ENCODE measurements at places on chromosomes 16 and 17.

DNA sequence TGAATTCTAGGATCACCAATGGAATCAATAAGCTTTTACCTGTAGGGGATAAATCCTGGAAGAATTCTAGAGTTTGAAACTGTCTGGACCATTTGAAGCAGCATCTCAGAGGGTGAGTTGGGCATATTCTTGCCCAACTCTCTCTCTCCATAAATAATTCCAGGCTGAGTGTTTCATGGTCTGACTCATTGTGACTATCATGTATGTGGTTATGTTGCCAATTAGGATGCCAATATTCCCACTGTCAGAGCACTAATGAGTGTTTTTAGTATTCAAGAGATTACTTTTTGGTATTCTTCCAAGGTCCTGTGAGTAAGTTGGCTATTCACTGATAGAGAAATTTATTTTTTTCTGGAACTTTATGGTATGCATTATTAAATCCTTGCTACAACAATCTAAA is 456.9 kb downstream of the TOX3 start:
- H3K27me3 ChIP-seq, result no peaks in the 10 kb centered on the region
- H3K4me3 ChIP-seq, result no peak overlapping the region
- DNase-seq, result no peak
- no peaks in the 10 kb centered on the region for H3K4me1 ChIP-seq

DNA sequence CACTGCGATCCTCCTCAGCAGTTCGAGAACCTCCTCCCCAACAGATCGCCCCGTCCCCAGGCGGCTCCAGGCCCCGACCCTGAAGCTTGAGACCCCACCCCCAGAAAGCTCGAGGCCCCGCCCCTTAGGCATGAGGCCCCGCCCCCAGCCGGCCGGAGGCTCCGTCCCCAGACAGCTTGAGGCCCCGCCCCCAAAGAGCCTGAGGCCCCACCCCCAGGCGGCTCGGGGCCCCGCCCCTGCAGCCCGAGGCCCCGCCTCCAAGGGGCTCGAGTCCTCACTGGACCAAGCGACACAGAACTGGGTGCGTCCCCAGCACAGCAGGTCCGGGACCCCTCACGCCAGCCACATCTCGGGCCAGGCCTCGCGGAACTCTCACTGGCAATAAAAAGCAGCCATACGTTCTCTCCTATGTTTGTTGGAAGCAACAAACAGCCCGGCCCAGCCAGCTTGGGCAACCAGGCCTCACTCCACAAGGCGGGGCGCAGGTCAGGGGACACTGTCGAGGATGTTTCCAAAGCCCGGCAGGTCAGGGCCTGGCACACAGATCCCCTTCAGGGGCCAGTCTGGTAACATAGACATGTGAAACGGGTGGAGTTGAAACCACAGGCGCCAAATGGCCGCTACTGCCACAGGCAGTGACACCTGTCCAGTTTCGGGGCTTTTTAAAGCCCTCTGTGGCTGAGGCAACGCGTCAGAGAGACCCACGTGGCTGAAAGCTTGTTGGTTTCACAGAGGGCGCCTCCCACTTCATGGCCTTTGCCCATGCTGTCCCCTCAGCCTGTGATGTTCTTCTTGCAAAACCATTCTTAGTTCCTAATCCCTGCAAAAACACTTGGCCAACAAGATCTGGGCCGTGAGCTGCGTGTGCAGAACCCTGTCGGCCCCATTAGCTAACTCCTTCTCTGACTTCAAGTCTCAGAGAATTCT is 224.2 kb downstream of the PARN start:
- peaks cover 3% of the 10 kb centered on the region for H3K4me1 ChIP-seq
- no peak overlapping the region for H3K4me3 ChIP-seq
- H3K27ac ChIP-seq, result no peak overlapping the region
- no peaks in the 10 kb centered on the region for H3K27me3 ChIP-seq

GRCh38 chr16:3999479-4000325 is 116.5 kb downstream of the ADCY9 start:
- peak; percentile 87 for DNase-seq
- H3K36me3 ChIP-seq, result no peaks in the 10 kb centered on the region
- peak overlapping the region; percentile 7 for H3K4me3 ChIP-seq
- no peaks in the 10 kb centered on the region for H3K27me3 ChIP-seq
- peak overlapping the region; percentile 14 for H3K27ac ChIP-seq
- H3K4me1 ChIP-seq, result peaks cover 11% of the 10 kb centered on the region

- H3K4me3 ChIP-seq, result no peak overlapping the region
- H3K27me3 ChIP-seq, result no peaks in the 10 kb centered on the region
- peaks cover 10% of the 10 kb centered on the region for H3K4me1 ChIP-seq
- no peak overlapping the region for H3K27ac ChIP-seq
These were observed 3.4 kb downstream of the NOG start for GRCh38 chr17:56596691-56597494.

GRCh38 chr17:61806081-61806828 is 57.1 kb downstream of the BRIP1 start:
- H3K4me1 ChIP-seq, result no peaks in the 10 kb centered on the region
- no peaks in the 10 kb centered on the region for H3K36me3 ChIP-seq
- H3K4me3 ChIP-seq, result no peak overlapping the region

DNA sequence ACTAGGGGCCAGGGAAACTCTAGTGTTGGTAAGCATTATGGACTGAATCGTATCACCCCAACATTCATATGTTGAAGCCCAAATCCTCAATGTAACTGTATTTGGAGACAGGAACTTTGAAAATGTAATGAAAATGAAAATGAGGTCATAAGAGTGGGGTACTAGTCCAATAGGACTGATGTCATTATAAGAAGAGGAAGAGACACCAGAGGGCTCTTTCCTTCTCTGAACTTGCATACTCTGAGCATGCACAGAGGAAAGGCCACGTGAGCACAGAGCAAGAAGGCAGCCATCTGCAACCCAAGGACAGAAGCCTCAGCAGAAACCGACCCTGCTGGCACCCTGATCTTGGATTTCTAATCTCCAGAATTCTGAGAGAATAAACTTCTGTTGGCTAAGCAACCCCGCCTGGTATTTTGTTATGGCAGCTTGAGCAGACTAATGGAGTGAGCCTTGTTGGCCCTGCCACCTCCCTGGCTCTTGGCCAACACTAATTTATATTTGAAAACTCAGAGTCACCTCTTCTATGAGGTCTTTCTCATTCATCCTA is 273.4 kb downstream of the NTN1 start:
- no peak for DNase-seq
- H3K27ac ChIP-seq, result no peak overlapping the region
- H3K4me1 ChIP-seq, result peaks cover 2% of the 10 kb centered on the region
- no peaks in the 10 kb centered on the region for H3K27me3 ChIP-seq
- no peaks in the 10 kb centered on the region for H3K36me3 ChIP-seq

GRCh38 chr16:63714876-63715275 is 1407.0 kb downstream of the CDH11 start:
- DNase-seq, result no peak
- H3K4me3 ChIP-seq, result no peak overlapping the region
- no peaks in the 10 kb centered on the region for H3K36me3 ChIP-seq
- no peaks in the 10 kb centered on the region for H3K27me3 ChIP-seq
- no peak overlapping the region for H3K27ac ChIP-seq

GRCh38 chr16:68298907-68299561 is 11.7 kb downstream of the SLC7A6OS start:
- DNase-seq, result peak; percentile 49
- H3K36me3 ChIP-seq, result no peaks in the 10 kb centered on the region
- no peak overlapping the region for H3K4me3 ChIP-seq
- peaks cover 5% of the 10 kb centered on the region for H3K4me1 ChIP-seq

GRCh38 chr17:45149037-45149668 is 878 bp downstream of the HEXIM1 start:
- peak; percentile 90 for DNase-seq
- H3K27me3 ChIP-seq, result no peaks in the 10 kb centered on the region
- peak overlapping the region; percentile 68 for H3K4me3 ChIP-seq
- H3K36me3 ChIP-seq, result no peaks in the 10 kb centered on the region
- peaks cover 13% of the 10 kb centered on the region for H3K4me1 ChIP-seq

DNA sequence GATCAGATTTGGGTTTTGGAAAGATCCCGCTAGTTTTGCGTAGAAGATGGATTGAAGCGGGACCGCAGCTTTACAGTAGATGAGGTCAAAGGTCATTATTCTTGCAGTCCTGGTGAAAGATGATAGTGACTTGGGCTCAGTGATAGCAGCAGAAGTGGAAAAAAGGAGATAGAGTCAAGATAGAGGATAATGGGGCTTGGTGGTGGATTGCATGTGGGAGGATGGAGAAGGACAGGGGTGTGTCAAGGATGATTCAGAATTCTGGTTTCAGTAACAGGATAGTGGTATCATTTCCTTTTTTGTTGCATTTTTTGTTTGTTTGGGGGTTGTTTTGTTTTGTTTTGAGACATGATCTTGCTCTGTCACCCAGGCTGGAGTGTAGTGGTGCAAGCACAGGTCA is 28.7 kb downstream of the CHD9NB start:
- no peaks in the 10 kb centered on the region for H3K27me3 ChIP-seq
- H3K4me3 ChIP-seq, result no peak overlapping the region
- H3K36me3 ChIP-seq, result no peaks in the 10 kb centered on the region
- no peak for DNase-seq

DNA sequence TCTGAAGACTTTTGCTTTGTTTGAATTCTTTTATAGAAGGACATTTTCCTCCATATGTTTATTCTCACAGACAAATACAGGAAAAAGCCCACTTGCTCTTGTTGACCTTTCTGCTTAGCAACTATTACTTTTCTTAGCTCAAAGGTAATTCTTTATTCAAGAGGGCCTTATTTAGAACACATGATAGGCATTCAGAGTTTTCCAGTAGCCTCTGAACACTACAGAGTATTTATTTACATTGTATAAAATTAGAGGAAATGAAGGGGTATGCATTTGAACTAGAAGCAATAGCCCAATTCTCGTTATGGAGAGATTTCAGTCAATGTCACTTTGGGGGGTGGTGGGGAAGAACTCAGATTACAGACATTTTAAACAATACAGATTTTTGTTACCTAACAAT is 581.7 kb downstream of the KCNJ2 start:
- no peak for DNase-seq
- H3K36me3 ChIP-seq, result no peaks in the 10 kb centered on the region
- H3K27ac ChIP-seq, result no peak overlapping the region
- no peaks in the 10 kb centered on the region for H3K27me3 ChIP-seq
- no peak overlapping the region for H3K4me3 ChIP-seq

DNA sequence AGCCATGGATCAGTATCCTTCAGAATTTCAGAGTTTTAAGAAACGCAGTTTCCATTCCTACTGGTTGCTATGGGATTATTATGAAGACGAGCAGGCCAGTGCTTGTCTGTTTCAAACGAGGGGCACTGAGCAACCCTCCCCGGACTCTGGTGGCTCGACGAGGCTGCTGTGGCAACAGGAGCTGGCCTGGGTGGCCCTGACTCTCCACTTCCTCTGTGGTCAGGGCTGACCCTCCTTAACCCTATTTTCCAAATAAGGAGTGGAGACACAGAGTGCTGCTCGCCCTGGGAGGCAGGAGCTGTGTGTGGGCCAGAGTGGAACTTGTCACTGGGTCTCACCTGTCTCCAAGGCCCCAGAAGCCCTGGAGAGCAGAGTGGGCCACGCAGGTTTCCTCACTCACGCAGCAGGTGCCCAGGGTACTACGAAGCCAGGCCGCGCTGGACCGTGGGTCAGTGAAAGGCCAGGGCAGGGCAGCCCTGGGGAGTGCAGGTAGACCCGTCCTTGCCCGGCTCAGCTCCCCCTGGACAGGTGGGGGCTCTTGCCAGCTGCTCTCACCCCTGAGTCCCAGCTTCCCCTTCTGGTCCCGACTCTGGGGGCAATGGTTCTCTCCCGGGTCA is 3.3 kb downstream of the GALNS start:
- no peak overlapping the region for H3K27ac ChIP-seq
- H3K4me3 ChIP-seq, result no peak overlapping the region
- H3K36me3 ChIP-seq, result no peaks in the 10 kb centered on the region
- no peaks in the 10 kb centered on the region for H3K27me3 ChIP-seq
- DNase-seq, result no peak
- H3K4me1 ChIP-seq, result peaks cover 5% of the 10 kb centered on the region

DNA sequence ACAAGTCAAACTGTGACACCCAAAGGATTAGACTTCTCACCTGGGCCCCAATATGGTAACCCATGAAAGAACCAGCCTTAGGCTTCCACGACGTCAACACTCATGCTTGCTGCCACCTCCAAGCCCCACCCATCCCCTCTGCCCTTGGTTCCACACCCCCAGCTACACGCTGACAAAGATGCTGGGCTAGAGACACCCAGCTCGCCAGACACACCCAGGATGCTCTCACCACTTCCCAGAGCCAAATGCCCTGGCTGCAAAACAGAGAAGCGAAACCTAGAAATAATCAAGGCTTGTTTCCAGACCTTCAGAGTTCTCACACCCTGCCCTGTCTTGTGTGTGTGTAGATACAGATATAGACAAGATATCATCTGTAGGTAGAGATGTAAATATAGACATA is 26.0 kb upstream of the ADCY9 start:
- no peak overlapping the region for H3K4me3 ChIP-seq
- no peak for DNase-seq
- H3K27me3 ChIP-seq, result no peaks in the 10 kb centered on the region
- H3K27ac ChIP-seq, result no peak overlapping the region

DNA sequence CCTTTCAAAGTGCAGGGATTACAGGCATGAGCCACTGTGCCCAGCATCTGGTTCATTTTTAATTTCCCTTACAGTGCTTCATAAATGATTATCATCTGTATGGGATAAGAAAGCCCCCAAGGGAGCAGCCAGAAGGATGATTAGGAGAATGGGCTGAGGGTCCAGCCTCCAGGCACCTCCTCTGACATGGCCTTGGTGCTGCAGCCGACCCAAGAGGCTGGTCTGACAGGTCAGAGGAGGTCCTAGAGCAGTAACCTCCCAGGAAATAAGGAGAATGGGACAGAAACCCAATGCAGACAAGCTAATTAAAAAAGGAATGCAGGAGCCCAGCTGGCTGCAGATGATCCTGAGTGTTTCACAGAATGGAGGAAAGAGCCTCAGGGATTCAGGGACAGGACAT is 29.0 kb downstream of the MRC2 start:
- H3K36me3 ChIP-seq, result no peaks in the 10 kb centered on the region
- peaks cover 29% of the 10 kb centered on the region for H3K4me1 ChIP-seq
- H3K27ac ChIP-seq, result no peak overlapping the region
- DNase-seq, result no peak
- H3K4me3 ChIP-seq, result no peak overlapping the region
- no peaks in the 10 kb centered on the region for H3K27me3 ChIP-seq

- no peaks in the 10 kb centered on the region for H3K4me1 ChIP-seq
- no peak overlapping the region for H3K27ac ChIP-seq
- H3K4me3 ChIP-seq, result no peak overlapping the region
- no peak for DNase-seq
- no peaks in the 10 kb centered on the region for H3K36me3 ChIP-seq
These were observed 74.1 kb upstream of the IRX3 start for GRCh38 chr16:54360681-54361080.

All from ovary (tissue), 10 donors.